Ovary (tissue), 10 donors: ENCODE measurements at places on chromosomes 5 and 9. TPM values are rescaled to one million over a fixed set of nuclear protein-coding genes. Genes with fewer than 3 reads are reported as not detected.

Gene PRDM9
- not detected for total RNA-seq

DNA sequence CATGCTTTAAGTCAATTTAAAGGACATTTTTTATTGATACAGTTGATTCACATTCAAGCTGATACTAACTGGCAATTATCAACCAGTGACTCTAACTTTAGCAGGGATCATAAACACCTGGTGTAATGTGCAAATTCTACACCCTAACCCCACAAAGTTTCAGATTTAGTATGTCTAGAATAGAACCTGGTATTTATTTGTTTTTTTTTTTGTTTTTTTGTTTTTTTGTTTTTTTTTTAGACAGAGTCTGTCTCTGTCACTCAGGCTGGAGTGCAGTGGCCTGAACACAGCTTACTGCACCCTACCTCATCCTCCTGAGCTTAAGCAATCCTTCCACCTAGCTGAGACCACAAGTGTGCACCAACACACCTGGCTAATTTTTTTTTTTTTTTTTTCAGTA lies 311.2 kb upstream of the SEMA6A start:
- no peaks in the 10 kb centered on the region for H3K36me3 ChIP-seq
- DNase-seq = no peak
- no peaks in the 10 kb centered on the region for H3K27me3 ChIP-seq
- no peak overlapping the region for H3K4me3 ChIP-seq

- no peak for DNase-seq
- H3K27me3 ChIP-seq = no peaks in the 10 kb centered on the region
- H3K4me3 ChIP-seq = no peak overlapping the region
- H3K36me3 ChIP-seq = no peaks in the 10 kb centered on the region
- H3K27ac ChIP-seq = no peak overlapping the region
Observed at GRCh38 chr9:70552561-70552960, 138.1 kb upstream of the KLF9 start.

- no peaks in the 10 kb centered on the region for H3K36me3 ChIP-seq
- H3K27me3 ChIP-seq = no peaks in the 10 kb centered on the region
- no peak for DNase-seq
- no peak overlapping the region for H3K27ac ChIP-seq
- no peak overlapping the region for H3K4me3 ChIP-seq
- H3K4me1 ChIP-seq = peaks cover 16% of the 10 kb centered on the region
Observed at GRCh38 chr9:16680975-16681651, 189.4 kb downstream of the BNC2 start.

GRCh38 chr5:133406208-133406976 lies 205.9 kb downstream of the FSTL4 start:
- no peak for DNase-seq
- H3K27ac ChIP-seq = no peak overlapping the region
- no peaks in the 10 kb centered on the region for H3K27me3 ChIP-seq
- no peaks in the 10 kb centered on the region for H3K4me1 ChIP-seq
- H3K36me3 ChIP-seq = no peaks in the 10 kb centered on the region
